ENCODE measurements at places on chromosomes 3 and 15.

DNA sequence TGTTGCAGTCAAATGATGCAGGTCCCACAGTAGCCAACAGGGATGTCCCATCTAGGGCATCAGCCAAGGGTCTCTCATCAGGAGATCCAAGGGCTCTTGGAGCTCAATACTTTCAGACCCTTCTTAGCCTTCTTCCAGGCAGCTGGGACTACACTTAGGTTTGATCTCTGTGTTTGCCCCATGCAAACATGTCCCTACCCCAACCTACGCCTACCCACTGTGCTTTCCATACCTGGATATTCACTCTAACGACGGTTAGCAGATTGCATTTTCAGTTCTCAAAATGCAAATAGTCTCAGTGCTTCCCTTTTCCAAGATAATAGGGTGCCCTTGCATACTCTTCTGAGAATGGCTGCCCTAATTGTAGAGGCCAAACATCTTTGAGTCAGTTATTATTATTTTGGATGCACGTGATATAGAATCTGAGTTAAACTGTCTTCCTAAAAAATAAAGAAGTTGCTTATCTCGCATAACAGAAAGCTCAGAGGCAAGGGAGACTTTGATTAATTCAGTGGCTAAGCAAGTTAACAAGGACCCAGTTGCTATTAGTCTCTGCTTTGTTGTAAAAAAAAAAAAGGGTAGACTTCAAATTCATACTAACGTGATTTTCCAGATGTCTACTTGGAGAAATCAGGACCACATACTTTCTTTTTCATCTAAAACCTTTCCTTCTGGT, 1.0 kb upstream of the CEP70 start:
- DNase-seq: no peak

DNA sequence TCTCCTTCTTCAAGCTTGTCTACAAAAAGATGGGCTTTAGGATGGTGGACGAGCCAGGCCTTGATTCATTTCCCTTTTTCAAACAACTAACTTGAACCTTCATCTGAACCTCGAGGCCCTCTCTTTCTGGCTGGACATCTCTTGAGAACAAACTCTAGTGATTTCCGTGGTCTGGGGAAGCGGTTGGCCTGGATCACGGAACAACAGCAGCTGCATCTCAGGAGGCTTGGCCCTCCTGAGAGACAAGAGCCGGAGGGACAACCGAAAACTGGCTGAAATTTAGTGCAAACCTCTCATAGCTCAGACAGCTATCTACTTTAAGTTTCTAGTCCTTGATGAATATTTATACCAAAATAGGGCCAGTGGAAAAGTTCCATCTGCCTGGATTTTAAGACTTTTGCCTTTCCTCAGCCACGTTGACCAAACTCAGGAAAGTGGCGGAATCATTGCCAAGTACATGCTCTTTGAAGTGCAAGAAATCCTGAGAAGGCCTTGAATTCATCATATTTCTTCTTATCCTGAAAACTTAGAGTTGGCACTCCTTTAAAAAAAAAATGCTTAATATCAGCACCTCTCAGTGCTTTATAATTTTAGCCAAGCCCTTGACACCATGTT, 14.5 kb downstream of the LMCD1 start:
- DNase-seq: no peak

GRCh38 chr3:157319672-157320071, 117.0 kb upstream of the PTX3 start:
- no peak for DNase-seq

GRCh38 chr3:34155108-34155507, 356.7 kb downstream of the PDCD6IP start:
- no peak for DNase-seq

DNA sequence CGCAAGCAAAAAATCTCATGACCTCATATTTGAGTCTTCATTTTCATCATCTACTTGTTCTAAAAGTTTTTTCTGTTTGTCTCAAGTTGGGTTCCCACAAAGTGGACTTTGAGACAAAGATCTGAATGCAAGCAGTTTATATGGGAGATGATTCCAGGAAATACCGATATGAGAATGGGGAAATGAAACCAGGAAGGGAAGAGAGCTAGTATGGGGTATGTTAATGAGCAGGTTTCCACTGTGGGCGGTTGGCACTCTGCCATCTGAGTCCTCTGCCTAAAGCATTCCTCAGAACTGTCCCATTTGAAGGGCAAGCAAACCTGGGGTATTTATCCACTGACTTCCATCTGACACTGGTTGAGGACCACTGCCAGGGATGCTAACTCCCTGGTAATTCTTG, 8.8 kb downstream of the ADPRH start:
- DNase-seq: no peak

DNA sequence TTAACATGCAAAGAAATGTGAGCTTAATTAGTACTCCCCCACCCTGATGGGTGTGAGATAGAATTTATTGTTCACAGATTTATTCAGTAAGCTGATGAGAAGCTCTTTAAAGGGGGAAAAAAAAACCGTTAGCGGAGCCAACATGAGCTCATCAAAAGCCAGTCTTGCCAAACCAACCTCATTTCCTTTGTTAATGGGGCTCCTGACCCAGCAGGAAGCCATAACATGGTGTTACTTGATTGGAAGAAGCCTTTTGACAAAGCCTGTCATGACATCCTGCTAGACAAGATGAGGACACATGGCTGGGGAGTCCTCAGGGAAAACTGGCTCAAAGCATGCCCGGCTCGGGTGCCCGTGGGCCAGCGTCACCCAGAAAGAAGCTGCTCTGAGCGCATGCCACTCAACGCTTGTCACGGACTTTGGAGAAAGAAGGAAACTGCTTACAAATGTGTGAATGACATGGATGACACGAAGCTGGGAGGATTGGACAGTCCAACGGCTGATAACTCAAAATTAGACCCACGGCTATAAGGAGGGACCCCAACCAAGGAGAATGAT, 64.6 kb downstream of the SLCO2A1 start:
- DNase-seq: no peak

GRCh38 chr3:166453478-166453877, 616.3 kb upstream of the BCHE start:
- no peak for DNase-seq

DNA sequence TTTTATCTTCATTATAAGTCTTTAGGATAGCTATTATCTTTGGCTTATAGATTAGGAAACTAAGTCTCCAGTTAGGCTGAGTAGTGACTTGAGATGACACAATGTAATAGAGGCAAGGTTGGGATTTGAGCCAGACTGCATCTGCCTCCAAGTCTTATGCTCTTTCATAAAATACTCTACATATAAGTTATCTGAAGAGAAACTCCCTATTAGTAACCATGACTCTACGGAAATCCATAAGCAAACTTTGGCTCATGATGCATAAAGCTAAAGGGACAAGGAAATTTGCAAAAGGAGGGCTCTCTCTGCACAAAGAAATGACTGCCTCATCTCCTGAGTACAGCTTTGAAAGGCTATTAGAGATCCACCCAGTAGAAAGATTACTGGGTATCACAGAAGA, 77.6 kb upstream of the FRMD4B start:
- DNase-seq: no peak

- peak; percentile 34 for DNase-seq
These were observed 461.5 kb upstream of the PPP2R3A start for GRCh38 chr3:135503760-135504686.

DNA sequence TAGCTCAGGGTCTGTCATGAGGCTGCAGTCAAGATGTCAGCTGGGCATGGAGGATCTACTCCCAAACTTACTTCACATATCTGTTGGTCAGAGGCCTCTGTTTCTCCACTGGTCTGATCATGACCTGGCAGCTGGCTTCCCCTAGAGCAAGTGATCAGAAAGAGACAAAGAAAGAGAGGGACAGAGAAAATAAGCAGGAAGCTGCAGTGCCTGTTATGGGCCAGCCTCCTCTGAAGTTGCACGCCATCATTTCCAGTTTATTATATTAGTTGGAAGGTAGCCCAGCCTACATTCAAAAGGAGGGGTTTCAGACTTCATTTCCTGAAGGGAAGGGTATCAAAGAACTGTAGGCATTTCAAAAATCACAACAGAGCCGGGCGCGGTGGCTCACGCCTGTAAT, 5.0 kb upstream of the RPP25 start:
- no peak for DNase-seq

DNA sequence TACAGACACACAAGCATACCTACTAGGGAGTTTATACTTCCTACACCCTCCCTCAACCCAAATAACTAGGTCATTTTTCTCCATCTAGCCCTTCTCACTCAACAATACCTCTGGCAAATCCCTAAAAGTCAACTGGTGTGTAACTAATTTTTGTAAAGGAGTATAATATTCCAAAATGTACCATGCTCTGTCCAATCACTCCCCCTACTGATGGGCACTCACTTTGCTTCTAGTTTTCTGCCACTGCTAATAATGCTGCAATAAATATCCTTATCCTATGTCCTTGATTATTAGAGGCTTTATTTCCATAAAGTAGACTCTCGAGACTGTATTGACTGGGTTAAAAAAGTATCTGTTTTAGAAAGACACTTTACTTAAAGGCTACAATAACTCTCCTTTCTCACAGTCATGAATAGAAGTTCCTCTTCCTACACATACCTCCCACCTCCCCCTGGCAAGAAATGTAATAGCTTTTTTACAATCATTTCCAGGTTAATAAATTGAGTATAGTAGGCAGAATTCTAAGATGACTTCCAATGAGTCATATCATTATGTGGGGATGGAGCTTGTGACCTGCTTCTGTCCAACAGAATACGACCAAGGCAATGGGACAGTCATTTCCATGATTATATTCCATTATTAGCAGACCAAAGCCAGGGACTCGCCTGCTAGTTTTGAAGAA, 30.0 kb downstream of the SHQ1 start:
- peak; percentile 6 for DNase-seq

- no peak for DNase-seq
These were observed 4.1 kb downstream of the TF start for GRCh38 chr3:133750259-133750656.
